Suppressor macrophage treated with lipopolysaccharide for 1 hour (primary cell): ENCODE measurements at places on chromosomes 1 and 21.

DNA sequence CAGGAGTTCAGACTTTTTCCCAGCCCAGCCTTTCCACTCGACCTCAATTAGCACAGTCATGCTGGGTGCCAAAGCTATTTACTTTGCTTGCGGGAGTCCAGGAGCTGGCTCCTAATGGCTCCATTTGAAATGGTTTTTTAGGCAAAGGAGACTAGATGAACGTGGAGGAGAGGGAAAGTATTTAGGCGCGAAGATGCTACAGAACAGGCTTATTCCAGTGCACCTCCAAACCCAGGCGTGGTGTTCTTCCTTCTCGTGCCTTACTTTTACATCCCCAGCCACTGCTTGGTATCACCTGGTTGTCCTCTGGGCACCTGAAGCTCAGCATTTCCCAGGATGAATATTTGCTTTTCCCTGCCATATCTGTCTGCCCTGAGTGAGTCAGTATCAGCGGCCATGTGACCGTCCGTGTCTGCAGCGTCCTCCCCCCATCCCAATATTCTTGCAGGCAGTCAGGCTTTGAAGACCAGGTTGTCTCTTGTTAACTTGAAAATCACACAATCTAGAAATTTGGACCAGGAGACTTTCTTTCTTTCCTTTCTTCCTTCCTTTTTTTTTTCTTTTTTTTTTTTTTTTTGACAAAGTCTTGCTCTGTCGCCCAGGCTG is 198.5 kb downstream of the DYRK1A start:
- no peak for DNase-seq

GRCh38 chr1:147579532-147579931 is 38.2 kb downstream of the BCL9 start:
- DNase-seq = no peak

DNA sequence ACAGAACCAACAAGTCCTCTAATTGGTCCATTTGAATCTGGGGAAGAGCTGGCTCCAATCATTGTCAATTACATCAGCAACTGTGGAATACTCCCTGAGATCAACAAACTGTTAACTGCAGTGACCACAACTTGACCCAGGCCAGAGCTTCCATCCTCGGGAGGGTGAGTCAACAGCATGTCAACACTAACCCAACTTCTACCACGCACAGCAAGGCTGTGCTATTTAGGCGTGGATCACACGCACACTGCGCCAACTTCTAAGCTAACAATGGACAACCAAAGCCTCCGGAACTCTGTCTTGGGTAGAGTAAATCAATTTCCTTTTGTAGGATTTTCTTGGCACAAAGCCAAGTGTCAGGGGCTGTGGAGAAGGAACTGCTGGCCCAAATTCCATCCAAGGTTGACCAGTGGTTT is 30.4 kb downstream of the APP start:
- peak; percentile 89 for DNase-seq

GRCh38 chr1:180898441-180899219 is 14.1 kb upstream of the KIAA1614 start:
- DNase-seq = no peak

DNA sequence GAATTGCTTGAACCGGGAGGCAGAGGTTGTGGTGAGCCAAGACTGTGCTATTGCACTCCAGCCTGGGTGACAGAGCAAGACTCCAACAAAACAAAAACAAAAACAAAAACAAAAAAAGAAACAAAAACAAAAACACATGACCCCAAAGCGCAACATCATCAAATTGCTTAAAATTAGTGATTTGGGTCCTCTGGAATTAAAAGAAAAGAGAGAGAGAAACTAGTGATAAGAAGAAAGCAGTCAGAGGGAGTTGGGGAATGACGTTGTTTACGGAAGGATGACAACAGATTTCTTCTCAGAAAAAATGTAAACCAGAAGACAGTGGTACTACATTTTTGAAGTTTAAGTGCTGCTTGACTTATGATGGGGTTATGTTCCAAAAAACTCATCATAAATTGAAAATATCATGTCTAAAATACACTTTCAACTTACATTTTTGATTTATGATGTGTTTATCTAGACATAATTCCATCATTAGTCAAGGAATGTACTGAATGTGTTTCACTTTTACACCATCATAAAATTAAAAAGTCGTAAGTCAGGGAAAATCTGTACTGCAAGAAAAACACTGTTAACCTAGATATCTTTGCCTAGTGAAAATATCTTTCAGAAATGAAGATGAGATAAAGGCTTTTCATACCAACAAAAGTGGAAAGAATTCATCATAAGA is 88.0 kb downstream of the MT1HL1 start:
- no peak for DNase-seq

DNA sequence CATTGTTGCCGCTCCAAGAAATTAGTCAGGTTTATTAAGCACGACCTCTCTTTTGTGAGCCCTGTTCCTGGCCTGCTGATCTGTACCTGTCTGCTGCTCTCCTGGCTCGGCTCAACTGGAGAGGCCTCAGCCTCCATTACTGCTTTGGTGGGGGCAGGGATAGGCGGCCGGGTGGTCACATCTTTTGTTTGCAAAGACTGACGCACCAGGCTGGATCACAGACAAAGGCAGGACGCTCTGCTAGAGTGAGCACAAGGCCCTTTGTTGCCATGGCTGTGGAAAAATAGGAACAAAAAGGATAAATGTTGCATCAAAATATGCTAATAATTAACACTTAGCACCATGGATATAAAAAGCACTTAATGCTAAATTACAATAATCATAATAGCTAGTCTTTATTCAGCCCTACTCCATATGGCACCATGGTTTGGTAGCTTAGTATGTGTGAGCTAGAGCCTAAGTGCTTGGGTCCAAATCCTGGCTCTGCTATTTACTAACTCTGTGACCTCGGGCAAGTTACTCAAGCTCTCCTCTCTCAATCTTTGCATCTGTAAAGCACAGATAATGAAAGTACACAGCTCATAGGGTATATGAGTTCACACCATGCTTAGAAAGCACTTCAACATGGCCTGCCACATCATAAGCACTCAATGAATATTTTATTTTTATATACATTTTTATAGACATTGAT is 28.9 kb upstream of the HPDL start:
- no peak for DNase-seq

DNA sequence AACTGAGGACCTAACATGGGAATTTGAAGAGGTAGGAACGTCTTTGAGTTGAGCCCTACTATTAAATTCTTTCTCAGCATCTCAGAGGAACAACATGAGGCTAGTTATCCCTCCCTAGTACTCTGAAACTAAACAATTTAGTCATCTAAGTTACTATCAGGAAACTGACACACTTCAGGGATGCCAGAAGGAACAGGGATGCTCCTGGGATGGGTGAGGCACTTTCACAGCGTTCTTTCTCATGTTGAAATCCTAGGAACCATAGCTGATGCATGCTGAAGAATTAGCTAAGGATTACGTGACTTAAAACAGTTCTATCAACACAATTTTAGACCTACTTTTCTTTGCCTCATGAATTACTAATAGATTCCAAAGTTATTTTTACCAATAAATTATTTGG is 1.8 kb upstream of the SPRR2G start:
- DNase-seq = no peak

DNA sequence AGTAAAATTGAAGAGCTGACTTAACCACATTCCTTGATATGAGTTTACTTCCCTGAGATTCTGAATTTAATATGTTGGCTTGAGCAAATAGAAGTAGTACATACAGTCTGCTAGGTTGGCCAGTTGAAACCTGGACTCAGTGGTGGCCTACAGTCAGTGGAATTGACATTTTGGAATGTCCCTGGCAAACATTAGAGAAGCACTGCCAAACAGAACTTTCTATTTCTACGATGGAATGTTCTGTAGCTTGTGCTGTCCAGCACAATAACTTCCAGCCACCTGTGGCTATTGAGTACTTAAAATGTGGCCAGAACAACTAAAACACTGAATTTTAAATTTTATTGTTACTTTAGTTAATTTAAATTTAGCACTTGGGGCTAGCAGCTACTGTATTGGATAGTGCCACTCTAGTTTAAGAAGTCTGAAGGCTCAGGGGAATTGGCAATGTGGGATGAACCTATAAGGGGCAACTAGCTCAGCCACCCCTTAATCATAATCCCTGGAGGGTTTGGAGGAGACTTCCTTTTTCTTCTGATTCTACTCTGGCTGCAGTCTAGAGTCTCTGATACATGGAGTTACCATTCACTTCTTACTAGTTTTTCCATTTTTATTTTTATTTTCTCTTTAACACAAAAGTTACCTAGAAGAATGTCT is 10.3 kb upstream of the TEDDM1 start:
- DNase-seq = no peak

DNA sequence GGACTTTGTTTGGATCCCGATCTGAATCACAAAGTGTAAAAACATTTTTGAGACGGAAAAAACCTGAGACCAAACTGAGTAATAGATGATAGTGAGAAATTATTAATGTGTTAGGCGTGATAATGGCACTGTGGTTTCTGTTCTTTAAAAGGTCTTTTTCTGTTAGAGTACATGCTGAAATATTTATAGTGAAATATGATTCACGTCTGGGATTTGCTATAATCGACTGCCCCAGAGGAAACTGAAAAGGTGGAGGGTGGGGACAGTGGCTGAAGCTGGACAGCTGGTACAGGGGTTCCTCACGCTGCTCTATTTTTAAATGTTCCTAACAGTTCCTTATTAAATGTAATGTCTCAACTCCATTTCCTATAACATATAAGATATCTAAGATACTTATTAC is 11.2 kb downstream of the URB1 start:
- DNase-seq = no peak
